ENCODE measurements at places on chromosomes 16 and 17.
A peak's percentile ranks its signal among the peaks of the same experiment; 100 is the strongest.

DNA sequence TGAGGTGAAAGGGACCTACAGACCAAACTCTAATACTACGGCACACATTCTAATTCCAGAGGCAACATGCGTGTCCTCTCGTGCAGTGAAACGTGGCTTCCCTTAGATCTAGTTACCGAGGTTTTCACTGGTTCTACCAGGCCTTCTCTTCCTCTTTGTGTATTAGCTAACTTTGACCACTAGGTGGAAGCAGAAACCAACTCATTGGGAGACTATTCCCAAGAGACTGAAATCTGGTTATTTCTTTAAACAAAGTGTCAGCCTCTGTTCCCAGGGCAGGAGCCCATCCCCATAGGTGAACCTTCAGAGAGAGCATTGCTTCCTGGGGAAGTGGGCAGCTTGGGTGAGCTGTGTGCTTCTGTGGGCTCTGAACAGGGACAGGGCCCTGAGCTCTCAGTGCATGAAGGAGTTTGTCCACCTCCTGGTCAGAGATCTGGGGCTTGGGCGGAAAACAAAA lies 19.7 kb upstream of the RCVRN start:
- DNase-seq: peak; percentile 50

DNA sequence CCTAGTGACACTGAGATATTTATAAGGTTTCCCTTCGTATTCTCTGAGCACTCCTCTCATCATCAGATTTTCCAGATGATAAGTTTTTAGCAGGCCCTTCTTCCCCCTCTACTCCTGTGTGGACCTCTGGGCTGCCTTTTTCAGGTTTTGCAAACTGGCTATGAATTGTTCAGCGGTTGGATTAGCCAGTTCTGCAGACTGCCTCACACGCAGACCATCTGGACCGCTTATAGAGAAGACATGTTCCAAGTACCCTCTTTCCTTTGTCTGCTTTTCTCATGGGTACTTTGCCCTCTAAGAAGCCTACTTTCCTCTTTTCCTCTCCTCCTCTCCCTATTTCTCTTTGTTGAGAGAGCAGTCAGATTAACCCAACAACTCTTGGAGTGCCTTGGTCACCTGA lies 111.6 kb downstream of the GRIN2A start:
- no peak for DNase-seq

- no peak for DNase-seq
Observed at GRCh38 chr16:29812754-29813643, 1.0 kb downstream of the PRRT2 start.

DNA sequence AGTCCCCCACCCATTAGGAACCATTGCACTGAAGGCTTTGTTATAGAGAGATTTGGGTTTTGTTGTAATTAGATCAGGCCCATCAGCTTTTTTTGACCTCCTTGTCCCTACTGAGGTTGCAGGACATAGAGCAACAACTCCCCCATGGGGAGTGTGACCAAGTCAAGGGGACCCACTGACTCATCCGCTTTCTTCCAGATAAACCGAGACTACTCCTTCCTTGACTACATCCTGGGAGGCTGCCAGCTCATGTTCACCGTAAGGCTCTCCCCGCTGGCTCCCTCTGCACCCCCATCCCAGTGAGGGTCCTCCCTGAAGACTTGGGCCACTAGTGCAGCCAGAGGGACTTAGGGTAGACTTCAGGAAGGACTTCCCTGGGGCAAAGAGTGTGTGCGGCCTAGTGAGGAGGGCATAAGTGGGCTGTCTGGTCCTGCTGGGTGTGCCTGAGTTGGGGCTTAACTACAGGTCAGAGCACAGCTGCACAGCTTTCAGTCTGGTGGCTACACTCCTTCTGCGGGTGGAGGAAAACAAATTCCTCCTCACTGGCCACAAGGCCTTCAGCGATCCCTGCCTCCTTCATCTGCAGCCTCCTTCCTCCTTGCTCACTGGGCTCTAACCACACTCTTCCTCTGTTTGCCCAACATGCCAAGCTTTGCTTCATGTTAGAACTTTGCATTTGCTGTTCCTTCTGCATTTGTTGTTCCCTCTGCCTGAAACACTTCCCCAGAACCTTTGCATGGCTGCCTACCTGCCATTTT lies 31.0 kb downstream of the CPNE2 start:
- DNase-seq: no peak

GRCh38 chr17:80920441-80920840 lies 71.2 kb upstream of the CHMP6 start:
- no peak for DNase-seq

DNA sequence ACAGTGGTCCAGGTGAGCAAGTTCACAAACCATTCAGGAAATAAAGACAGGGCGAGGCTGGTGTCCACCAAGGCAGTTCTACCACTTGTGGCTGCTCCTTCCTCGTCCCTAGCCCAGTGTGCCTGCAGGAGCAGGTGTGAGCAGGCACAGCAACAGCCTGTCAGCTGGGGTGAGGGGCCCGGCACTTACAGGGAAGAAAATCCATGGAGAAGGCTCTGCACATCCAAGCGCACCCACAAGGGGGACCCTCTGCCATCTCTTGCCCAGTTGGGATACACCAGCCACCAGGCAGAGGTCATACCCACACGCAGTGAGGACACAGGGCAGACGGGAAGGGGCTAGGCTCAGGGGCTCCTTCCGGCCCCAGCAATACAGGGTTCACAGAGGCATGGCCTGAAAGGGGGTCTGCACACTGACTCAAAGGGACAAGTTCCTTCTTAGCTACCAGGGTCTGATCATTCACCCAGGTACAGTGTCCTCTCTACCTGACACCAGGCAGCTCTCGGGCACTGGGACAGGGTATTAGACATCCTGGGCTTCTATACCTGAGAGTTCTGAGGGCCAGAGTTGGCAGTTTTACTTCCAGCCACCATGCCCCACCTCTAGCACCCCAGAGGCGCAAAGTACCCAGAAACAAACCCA lies 27.0 kb downstream of the CDIP1 start:
- no peak for DNase-seq

- DNase-seq: no peak
Observed at GRCh38 chr17:45032174-45032541, 19.3 kb downstream of the DCAKD start.

DNA sequence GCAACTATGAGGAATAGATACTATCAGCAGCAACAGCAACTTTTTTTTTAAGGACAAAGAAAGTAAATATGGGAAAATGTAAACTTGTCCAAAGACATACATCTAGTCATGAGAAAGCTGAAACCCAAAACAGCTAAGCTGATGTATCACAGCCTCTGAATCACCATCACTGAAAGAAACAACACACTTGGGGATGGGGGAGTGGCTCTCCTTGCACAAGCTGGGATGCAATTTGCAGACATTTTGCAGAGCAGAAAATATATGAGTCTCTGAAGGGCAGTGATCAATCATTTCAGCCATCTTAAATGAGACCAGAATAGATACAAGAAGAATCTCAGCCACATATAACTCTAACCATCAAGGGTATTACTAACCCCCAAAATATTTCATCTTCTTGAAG lies 79.1 kb downstream of the GRIN2A start:
- DNase-seq: no peak

DNA sequence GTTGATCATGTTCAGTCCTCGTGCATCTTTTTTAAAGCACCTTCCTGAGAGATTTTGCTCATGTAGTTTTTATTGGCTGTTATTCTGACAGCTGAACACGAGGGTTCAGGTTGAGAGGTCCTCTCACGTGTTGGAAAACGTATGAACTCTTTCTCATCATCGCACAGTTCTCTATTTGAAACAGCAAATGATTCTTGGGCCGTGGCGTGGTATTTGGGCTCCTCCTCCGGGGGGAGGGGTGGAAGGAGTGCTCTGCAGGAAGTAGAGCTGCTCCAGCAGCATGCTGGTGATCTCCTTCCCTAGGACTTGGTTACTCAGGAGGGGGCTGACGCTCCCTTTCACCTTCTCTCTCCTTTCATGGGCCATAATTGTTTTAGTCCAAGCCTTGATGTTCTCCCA lies 70.4 kb downstream of the KSR1 start:
- DNase-seq: no peak

Data from GM12891 (cell line).